ENCODE measurements at places on chromosomes 1 and 21. TPM values are rescaled to one million over a fixed set of nuclear protein-coding genes. Genes with fewer than 3 reads are reported as not detected.

Gene GNAT2
- total RNA-seq, result not detected

DNA sequence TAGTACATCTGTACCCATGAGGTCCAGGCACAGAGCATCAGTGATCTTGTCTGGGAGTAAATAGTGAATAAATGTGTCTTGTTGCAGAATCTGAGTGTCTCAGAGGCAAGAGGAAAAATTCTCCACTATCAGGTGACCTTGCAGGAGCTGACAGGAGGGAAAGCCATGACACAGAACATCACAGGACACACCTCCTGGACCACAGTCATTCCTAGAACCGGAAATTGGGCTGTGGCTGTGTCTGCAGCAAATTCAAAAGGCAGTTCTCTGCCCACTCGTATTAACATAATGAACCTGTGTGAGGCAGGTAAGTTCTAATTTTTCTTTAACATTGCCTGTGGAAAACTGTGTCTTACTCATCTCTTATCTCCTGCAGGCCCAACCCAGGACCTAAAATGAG lies 43.1 kb downstream of the IL12RB2 start:
- DNase-seq, result no peak

DNA sequence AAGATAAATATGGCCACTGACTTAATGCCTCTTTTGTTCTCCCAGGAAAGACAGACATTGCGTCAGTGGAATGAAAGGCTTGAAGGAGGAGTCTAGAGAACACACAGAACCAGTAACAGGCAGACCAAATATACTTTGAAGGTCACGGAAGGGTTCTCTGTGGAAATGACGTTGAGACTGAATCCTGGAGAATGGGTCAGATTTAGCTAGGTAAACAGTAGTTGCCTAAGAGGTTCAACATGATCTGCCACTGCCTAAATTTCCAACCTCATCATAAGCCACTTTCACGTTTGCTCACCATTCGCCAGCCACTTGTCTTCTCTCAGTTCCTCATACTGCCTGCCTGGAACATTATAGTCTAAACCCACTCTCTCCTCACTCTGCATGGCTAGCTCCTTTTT lies 20.5 kb downstream of the PLA2G4A start:
- DNase-seq, result no peak

DNA sequence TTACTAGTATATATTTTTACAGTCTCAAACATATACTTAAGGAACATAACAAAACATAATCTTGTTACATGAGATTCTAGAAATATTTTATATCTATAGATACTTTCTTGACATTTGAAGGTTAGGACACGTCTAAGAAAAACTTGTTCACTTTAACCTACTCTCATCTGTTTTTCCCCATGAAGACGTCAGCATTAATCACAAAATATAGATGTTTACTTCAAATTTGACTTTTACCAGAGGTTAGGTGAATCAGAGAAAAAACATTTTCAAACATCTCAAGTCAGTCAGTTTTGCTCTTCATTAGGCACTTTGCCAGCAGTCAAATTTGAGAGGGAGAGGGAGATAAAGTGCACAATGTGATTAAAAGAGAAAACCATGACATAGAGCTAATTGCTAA lies 47.7 kb downstream of the BRINP3 start:
- DNase-seq, result no peak

Gene PPFIA4
- 20.2 TPM for total RNA-seq

DNA sequence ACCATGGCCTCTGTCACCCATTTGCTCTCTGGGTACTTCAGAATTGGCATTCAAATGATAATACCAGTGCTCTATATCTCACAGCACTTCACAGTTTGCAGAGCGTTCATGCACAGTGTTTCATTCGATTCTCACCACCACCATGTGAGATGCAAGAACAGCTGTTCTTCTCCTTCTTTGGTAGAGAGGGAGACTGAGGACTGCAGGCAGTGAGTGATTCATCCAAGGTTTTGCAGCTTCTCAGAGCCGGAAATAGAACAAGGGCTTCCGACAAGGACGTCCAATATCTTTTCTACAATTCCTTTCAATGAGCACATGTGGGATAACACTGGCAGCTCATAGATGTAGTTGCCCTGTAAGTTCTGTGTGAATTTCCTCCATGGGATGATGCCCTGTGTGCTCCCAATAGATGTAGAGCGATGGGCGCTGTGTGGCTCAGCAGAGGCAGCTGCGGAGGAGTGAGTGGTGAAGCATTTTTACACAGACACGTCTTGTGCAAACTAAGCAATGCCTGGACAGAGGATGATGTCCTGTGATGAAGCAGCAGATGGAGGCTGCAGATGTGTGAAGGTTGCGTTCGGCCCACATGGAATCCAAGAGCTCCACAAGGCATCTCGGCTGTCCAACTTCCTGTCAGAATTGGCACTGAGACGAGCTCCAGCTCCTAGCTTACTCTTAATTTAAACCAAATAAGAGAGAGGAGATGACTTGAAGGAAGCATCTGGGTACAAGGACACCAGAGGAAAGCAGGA lies 24.9 kb downstream of the MT1HL1 start:
- no peak for DNase-seq

DNA sequence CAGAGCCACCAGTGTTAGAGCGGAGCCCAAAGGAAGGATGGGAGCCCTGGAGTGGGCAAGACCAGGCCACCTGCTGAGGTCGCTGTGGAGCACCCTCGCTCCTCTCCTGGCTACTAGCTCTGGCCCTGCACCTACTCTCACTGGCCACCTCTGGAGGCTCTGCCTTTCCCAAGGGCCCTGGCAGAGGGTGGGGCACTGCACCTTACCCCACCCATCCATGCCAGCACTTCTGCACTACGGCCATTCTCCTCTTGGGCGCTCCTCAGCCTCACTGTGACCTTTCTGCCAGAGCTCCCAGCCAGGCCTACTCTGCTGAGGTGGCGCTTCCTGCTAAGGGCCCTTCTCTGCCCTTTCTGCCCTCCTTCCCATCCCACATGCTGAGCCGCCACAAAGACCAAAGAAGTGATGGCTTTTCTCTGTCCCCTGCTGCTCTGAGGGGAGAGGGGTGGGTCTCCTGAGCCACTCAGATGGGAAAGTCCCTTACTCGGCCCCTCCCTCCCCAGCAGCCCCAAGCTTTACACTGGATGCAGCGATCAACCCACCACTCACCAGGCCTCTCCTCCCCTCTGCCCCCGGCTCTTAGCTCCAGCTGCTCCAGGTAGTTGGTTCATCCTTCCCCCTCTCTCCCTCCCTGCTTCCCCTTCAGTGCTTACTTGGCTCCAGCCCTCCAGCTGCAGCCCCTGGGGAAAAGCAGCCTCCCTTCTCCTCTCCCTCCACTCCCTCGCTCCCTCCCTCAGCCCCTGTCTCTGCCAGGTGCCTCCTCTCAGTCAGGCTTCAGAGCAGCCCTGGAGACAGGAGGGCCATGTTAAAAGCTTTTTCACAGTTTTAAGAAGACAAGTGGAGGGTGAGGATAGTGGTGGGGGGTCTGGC lies 14.8 kb upstream of the TMEM222 start:
- DNase-seq, result no peak

GRCh38 chr1:5742801-5743200 lies 249.4 kb downstream of the NPHP4 start:
- peak; percentile 31 for DNase-seq

GRCh38 chr1:230084408-230085177 lies 17.6 kb downstream of the GALNT2 start:
- DNase-seq, result peak; percentile 89

GRCh38 chr21:14684071-14684470 lies 138.0 kb upstream of the SAMSN1 start:
- DNase-seq, result no peak

- no peak for DNase-seq
Measured at GRCh38 chr1:156692925-156693847, 12.2 kb downstream of the CRABP2 start.

Gene KRTAP13-3
- not detected for total RNA-seq

Gene NBPF8
- total RNA-seq, result 17.9 TPM

GRCh38 chr1:215568299-215568692 lies 1.2 kb downstream of the KCTD3 start:
- DNase-seq, result no peak

- DNase-seq, result no peak
Measured at GRCh38 chr1:54927472-54928240, 40.7 kb upstream of the DHCR24 start.

- peak; percentile 99 for DNase-seq
Measured at GRCh38 chr1:212035123-212035834, at the start of the genes DTL and INTS7. DTL (plus strand) TSS chr1:212035748; CDS start chr1:212035891, 143 bp downstream. INTS7 (minus strand) TSS chr1:212035557; CDS start chr1:212035437, 120 bp downstream.

GRCh38 chr21:32548978-32549377 lies 36.3 kb downstream of the TCP10L start:
- DNase-seq, result no peak

DNA sequence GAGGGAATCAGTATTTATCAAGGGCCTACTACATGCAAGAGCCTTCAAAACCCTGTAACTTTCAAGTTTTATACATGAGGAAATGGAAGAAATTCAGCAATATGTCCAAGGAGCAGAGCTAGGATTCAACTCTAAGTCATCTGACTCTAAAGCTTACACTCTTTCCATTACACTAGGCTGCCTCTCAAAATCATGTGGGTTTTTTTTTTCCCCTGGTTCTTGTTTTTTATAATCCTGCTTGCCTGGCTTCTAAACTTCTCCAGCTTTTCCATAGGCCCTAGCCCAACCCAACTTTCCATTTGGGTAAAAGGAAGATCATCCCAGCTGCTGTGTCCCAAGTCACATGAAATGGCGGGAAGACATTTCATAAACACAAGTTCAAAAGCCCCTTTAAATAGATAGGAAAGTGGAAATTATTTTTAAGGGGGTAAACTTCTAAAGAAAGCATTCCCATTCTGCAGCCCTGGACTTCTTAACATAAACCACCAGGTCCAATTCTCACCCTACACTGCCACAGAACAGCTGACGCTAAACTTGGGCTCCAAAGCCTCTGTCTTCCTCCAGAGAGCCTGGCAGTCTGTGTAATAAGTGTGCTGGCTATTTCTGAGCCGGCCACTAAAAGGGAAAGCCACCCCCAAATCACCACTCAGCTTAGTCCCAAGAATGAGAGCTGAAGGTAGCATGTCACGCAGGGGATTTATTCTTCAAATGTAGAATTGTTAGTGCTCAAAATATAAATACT lies 46.9 kb downstream of the ITPKB start:
- no peak for DNase-seq
